ENCODE measurements at places on chromosomes 11 and 22.

DNA sequence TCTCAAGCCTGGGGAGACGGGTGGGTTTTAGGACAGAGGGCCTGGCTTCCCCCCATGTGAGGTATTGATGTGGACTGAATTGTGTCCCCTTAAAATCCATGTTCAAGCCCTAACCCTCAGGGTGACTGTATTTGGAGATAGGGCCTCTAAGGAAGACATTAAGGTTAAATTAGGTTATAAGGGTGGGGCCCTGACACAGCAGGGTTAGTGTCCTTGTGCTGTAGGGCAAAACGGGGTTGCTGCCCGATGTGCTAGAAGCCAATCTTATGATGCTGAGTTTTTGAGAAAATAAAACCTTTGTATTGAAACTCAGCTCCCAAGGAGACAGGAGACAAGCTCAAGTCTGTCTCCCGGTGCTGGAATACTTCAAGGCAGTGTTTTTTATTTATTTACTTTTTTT, 71.1 kb upstream of the NUP50 start:
- no peak for DNase-seq

- no peak for DNase-seq
Observed at GRCh38 chr11:70742553-70743291, 344.4 kb downstream of the CTTN start.

- no peak for DNase-seq
Observed at GRCh38 chr22:50712341-50713007, 25.5 kb upstream of the ACR start.

GRCh38 chr11:62077132-62077531, 46.7 kb upstream of the INCENP start:
- no peak for DNase-seq

DNA sequence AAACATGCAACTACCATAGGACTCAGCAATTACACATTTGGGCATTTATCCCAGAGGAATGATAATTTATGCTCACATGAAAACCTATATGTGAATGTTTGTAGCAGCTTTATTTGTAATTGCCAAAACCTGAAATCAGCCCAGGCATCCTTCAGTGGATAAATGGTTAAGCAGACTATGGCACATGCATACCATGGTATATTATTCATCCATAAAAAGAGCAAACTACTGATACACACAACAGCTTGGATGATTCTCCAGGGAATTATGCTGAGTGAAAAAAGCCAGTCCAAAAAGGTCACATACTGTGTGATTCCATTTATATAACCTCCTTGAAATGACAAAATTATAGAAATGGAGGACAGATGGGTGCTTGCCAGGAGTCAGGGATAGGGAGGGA, 86.7 kb downstream of the ALX4 start:
- no peak for DNase-seq

- no peak for DNase-seq
Observed at GRCh38 chr11:2713661-2714462, 14.1 kb upstream of the KCNQ1OT1 start.

- no peak for DNase-seq
Observed at GRCh38 chr11:44324749-44325525, 15.0 kb upstream of the ALX4 start.

- DNase-seq, result peak; percentile 91
Observed at GRCh38 chr22:31561238-31561887, 65.0 kb downstream of the SFI1 start.

- DNase-seq, result no peak
Observed at GRCh38 chr11:105282658-105283057, 143.1 kb upstream of the CARD18 start.

- no peak for DNase-seq
Observed at GRCh38 chr11:62539238-62539925, 7.2 kb downstream of the AHNAK start.

- DNase-seq, result no peak
Observed at GRCh38 chr22:38618258-38618657, 37.9 kb downstream of the FAM227A start.

- DNase-seq, result no peak
Observed at GRCh38 chr11:96023275-96023674, 99.4 kb upstream of the MTMR2 start.

DNA sequence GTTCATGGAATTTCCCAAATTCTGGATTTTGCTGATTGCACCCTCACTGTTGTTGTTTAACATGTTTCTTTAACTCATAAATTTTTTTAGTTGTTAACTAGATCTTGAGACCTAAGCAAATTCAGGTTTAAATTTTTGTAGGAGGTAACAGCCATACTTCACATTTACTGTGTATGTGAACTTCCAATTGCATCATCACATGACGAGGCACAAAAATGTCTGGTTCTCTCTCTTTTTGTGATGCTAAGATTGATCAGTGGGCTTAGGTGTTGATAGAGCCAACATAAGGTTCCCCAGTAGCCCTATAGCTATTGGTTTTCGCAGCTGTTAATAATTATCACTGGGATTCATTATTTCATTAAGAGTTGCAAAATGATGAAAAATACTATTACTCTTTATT, 277.5 kb downstream of the TMEM135 start:
- no peak for DNase-seq

- DNase-seq, result no peak
Observed at GRCh38 chr11:1807264-1807995, 27.4 kb upstream of the SYT8 start.

DNA sequence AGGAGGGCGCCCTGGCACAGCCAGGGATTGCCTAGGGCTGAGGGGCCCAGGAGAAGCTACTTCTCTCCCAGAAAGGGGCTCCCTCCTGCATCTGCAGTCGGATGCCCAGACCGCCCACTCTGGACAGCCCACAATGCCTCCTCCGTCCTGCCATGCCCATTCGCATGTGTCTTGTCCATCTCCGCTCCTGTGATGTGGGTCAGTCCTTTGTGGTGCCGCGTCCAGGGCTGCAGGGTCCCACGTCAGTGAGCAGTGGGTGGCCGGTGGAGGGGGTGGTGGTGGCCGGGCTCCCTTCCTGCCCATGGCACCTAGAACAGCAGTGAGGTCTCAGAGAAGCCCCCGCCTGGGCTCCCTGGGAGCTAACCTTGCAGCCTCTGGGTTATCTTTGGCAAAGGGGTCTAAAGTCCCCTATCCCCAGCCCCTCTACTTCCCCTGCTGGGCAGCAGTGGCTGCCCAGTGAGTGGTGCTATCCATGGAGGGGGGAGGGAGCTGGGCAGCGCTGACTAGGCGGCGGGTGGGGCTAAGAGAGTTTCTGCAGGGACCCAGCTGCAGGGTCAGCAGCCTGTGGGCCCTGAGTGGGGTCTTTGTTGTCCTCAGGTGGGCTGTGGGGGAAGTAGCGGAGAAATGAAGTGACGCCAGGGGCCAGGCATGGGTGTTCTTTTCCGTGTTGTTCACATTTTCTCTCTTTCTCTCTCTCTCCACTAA, 41.1 kb downstream of the KCNC1 start:
- no peak for DNase-seq

DNA sequence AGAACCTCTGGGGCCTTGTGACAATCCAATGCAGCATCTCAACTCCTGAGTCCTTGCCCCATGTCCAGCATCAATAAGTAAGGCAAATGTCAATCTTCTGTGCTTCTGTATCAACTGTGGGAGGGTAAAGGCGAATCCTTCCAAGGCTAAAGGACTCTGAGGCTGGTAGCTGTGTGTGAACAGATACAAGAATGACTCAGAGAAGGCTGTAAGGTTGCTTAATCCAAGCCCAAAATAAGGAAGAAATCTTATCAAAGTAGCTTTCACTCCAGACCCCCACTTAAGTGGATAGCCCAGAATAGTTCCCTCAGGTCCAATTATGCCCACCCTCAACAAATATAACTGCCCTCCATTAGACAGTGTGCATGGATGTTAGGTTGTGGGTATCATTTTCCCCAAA, 28.1 kb upstream of the SCGB1A1 start:
- DNase-seq, result no peak

DNA sequence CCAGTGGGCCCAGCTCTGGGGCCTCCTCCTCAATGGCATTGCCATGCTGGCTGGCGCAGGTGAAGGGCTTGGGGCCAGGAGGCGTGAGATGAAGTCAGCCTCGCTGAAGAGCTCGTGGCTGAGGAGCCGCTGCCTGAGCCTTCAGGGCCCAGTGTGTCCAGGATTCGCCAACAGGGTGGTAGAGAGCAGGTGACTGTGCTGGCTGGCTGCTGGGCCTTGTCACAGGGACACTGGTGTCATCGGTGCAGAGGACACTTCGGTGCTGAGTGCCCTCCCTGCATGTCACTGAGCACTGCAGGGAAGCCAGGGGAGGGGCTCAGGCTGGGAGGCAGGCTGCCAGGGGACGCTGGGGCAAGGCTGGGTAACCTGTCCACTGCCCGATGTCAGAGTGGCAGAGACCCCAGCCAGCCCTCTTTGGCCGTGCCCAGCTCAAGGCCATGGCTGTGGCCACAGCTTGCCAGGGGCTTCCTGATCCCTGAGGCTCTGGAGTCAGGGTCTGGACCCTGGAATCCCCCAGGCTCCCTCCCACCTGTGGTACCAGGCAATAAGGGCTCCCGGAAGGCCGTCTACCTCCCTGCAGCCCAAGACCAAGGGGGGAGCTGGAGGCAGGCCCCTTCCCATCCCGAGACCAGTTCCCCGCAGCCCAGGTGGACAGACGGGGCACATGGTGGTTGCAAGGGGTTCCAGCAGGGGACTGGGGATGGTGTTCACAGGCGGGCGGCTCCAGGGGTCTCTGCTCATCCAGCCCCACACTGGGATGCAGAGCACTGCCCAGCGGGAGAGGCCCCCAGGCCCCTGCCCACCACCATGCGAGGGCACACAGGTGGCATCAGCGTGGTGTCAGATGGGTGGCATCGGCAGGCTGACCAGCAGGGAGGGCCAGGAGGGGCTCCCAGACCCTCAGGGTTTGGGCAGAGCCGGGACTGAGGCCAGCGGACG, 63.9 kb downstream of the ARFGAP3 start:
- no peak for DNase-seq

- no peak for DNase-seq
Observed at GRCh38 chr11:68002575-68002937, 1.3 kb downstream of the UNC93B1 start.

- DNase-seq, result no peak
Observed at GRCh38 chr22:48141301-48141700, 1378.9 kb downstream of the TBC1D22A start.

GRCh38 chr22:23270798-23271596, 90.7 kb downstream of the BCR start:
- DNase-seq, result no peak

GRCh38 chr11:93198215-93198845, 539 bp upstream of the SLC36A4 start:
- no peak for DNase-seq

DNA sequence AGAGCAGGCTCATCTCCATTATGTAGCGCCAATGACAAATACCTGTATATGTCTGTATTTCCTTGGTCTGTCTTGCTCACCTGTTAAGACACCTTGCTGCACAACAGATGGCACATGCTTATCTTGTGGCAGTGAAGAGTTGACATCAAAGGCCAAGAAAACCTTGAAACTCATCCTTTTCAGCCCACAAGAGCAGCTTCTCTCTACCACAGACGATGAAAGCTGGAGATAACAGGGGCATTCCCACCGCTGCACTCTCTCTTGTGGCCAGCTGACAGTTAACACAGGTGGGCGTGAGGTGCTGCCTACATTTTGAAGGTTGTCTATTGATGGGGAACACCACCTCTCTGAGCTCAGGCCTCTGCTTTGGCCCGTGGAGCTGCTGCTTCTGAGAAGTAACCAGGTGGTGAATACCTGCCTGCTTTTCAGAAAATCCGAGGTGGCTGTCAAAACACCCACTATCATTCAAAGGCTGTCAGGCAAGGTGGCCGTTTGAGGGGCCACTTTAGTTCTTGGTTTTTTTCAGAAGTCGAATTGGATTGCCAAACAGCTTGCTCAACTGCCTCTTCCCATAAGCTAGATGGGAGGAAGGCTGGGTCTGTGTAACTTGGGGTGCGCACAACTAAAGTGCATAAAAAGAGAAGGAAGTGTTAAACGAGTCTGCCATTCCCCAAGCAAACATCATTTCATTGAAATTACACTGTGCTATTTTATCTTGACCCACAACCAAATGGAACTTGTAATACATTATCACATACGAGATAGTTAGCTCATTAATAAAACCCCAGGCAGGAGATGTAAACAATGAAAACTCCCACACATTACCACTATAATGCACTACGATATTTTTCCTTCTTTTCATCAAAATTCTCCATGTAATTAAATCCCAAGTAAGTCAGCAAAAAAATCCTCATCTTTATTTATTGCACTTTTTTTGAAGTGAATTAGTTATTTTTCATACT, 87.1 kb upstream of the RAG2 start:
- no peak for DNase-seq

DNA sequence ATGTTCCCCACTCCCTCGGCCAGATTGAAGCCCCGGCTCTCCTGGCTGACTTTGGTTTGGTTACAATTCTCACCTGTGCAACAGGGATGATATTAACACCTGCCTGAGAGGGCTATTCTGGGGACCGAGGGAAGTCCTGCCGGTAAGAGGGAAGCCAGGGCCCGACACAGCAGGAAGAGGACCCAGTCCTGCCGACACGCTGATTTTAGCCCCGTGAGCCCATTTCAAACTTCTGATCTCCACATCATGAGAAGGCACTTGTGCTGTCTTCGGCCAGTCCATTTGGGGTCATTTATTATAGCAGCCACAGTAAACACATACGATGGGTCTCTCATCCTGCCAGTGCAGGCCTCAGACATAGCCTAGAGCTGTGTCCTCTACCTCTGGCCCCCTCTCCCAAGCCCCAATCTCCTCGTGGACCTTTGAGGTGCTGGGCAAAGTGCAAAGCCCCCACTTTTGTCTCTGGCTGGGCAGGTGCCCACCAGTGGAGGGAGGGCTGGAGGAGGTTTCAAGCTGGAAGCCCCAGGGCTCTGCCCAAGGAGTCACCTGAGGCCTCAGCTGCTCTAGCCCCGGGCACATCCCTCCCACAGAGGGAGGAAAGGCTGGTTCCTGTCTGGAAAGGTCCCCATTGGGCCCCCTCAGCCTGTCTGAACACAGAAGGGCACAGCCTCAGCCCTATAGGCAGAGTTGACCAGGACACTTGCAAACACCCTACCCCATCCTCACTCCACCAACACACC, 59.1 kb upstream of the FGF3 start:
- DNase-seq, result no peak

DNA sequence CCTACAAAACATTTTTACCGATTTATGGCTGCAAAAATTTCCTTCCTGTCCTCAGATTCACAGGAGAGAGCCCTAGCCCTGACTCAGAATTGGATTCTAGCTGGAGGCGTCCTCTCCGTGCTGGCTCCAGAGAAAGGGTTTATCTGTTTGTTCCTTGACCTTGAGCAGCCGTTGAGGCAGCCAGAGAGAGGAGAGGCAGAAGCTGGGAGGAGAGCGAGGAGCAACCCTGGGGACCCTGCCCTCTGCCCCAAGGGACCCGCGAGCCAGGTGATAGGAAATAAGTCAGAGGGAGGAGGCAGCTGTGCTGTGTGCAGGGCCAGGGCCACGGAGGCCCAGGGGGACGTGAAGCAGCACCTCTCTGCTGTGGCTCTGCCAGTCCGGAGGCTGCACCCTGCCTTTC, 75.6 kb downstream of the IGLL1 start:
- no peak for DNase-seq

DNA sequence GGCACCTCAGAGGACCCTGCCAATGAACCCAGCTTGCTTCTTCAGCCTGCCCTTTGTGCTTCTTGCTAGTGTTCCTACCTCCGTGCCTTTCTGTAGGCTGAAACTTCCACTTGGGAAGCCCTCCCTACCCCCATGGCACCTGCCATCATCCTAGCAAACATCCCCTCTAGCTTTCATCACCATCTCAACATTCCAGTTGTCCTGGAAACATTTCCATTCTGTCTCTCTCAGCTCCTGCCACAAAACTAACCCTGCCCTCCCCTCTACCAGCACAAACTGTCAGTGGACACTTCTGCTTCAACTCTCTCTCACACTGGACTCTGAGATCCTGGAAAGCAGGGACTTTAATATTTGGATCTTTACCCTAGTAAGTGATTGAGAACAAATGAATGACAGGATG, 525.8 kb upstream of the TENM4 start:
- DNase-seq, result no peak

Measured in SK-MEL-5 (cell line).